NCI-H446 (cell line): ENCODE measurements at places on chromosomes 12 and 14.

GRCh38 chr12:53217051-53217930 lies 10.2 kb upstream of the ITGB7 start:
- no peak for DNase-seq

- DNase-seq = no peak
Measured at GRCh38 chr14:59926534-59926933, 6.6 kb downstream of the LRRC9 start.

GRCh38 chr14:22221508-22221907 lies 367.5 kb downstream of the DAD1 start:
- peak; percentile 20 for DNase-seq

DNA sequence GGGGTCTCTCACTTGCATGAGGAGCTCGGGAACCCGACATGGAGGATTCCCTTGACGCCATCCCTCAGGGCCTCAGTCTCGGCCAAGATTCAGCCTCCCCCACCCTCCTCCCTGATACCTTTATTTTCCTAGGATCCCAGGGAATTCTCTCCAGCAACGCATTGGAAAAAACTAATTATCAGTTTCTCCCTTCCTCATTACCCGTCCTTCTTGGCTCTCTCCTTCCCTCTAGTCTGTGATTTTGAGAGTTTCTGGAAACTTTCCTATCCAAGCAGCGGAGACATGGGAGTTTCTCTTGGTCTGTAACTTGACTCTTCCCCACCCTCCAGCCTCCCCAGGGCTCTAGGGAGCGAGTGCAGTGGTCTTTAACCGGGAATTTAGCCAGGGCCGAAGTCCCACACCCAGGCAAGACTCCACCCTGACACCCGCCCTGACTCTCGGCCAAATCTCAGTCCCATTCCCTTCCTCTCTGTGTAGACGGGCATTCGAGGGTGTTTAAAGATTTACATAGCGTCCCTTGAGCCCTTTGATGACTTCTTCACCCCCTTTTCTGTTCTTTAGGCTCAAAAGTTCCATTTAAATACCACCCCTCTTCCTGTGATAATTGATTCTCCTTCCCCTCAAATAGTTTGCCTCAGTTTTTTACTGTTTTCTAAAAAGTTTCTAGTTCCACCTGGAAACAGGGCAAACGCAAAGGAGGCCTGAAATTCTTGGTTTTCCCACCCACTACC lies 6.7 kb downstream of the HOXC5 start:
- no peak for DNase-seq

DNA sequence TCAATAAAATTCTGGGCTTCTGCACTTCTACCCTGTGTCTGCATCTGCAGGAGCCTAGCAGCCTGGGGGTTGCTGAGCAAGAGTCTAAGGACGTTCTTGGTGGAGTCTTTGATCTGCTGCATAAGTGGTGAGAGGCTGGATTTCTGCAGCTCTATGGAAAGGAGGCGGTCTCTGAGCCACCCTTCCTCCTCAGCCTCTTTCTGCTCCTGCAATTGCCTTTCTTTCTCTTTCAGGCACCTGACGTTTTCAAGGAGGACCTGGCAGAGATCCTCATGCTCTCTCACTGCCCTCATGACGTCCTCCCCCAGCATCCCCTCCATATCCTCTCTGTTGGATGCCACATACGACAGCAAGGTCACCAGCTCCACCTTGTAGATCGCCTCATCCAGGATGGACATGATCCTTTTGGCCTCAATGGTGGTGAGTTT lies 13.6 kb upstream of the TPCN1 start:
- DNase-seq = no peak

DNA sequence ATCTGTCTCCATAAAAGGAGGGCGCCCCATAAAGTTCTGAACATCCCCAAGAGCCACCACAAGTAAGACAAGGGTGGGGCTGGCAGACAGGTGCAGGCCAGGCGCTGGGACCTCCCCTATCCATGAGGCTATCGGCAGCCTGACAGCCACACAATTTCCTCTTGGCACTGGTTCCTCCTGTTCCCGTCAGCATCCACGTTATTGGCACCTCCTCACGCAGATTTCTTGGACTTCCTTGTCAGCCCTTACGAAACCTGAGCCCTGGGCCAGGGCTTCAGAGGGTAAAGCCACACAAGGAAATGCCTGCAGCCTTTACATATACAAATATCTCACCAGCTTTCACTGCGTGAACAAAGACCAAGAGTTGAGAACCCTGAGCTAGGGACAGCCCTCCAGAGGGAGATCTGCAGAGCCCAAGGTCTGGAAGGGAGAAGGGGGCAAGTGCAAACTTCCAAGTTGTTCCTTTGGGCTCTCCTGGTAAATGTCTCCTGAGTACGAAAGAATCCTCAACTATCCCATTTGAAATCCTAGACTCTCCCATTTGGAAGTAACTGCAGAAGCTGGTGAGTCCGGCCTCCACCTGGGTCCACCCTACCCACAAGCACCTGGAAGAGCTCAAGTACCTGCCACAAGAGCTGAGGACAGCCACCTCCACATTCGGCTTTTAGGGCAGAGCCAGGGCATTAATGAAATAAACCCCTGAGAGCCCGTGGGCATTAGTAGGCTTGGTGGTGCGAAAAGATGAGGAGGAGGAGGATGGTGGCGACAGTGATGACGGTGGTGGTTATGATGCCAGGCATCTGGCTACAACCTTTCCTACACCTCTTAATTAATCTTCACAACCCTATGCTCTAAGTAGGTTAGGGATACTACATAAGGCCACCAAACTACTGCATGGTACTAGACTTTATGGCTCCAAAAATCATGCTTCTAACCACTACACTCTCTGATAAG lies 5.5 kb upstream of the TC2N start:
- no peak for DNase-seq

GRCh38 chr12:121894633-121895032 lies 6.0 kb downstream of the PSMD9 start:
- no peak for DNase-seq

DNA sequence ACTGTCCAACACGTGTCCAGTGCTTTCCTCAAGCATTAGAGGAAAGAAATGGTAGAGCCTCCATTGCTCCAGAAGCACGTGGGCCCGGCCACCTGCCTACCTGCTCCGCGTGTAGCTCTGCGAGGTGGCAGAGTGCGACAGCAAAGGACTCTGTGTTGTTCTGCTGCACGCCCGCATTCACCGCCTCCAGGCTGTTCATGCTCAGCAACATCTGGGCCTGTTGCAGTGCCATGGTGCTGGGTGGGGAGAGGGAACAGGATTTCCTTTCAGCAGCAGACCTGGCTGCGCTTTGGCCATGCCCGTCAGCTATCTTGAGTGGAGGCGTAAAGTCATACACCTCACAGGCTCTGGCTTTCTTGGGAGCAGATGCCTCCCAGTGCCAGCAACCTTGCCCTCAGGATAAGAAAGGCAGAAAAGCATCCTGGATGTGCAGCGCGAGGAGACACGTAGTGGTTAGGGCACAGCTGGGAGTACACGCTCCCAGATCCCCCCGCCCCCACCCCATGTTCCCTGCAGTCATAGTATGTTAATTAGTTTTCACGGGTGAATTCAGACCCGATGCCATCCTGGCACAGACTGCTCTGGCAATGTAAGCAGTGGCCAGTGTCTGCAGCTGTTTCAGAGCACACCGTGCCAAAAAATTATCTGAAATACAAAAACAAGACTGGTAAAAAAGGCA lies 25.1 kb downstream of the ANAPC5 start:
- DNase-seq = no peak
